ENCODE measurements at places on chromosomes 3 and 15. TPM values are rescaled to one million over a fixed set of nuclear protein-coding genes. Genes with fewer than 3 reads are reported as not detected.

ZNF197 gene
- 13.2 TPM for total RNA-seq

BCL2A1 gene
- 2.6 TPM for total RNA-seq

CHRFAM7A gene
- total RNA-seq, result 1.7 TPM

FGF12 gene
- 1.6 TPM for total RNA-seq

PRKCD gene
- 29.4 TPM for total RNA-seq

UACA gene
- total RNA-seq, result 23.4 TPM

ADCY5 gene
- 3.4 TPM for total RNA-seq

INKA1 gene
- total RNA-seq, result 32.7 TPM

HCN4 gene
- not detected for total RNA-seq

SNX1 gene
- total RNA-seq, result 77.8 TPM

PRR20G gene
- total RNA-seq, result not detected

TMIE gene
- 0.59 TPM for total RNA-seq

PCSK6 gene
- total RNA-seq, result 22.8 TPM

PLD1 gene
- total RNA-seq, result 49.0 TPM

CAMK2N2 gene
- total RNA-seq, result not detected

GHSR gene
- total RNA-seq, result not detected

THAP10 gene
- total RNA-seq, result 0.87 TPM

CCR9 gene
- total RNA-seq, result not detected

CGNL1 gene
- 11.2 TPM for total RNA-seq

DAPK2 gene
- 22.1 TPM for total RNA-seq

SHC4 gene
- 1.6 TPM for total RNA-seq

MAP2K5 gene
- total RNA-seq, result 9.5 TPM

NPHP3 gene
- total RNA-seq, result 133 TPM

PRSS50 gene
- not detected for total RNA-seq

CTXN2 gene
- not detected for total RNA-seq

ADGRG7 gene
- 0.32 TPM for total RNA-seq

PARP15 gene
- 0.26 TPM for total RNA-seq

PATL2 gene
- 1.2 TPM for total RNA-seq

CCDC39 gene
- total RNA-seq, result not detected

KNG1 gene
- 0.44 TPM for total RNA-seq

All from suprapubic skin (tissue), 4 donors.